ENCODE measurements at places on chromosomes 2 and 18.

- peak; percentile 52 for DNase-seq
Measured at GRCh38 chr2:218255446-218255845, 5.4 kb upstream of the GPBAR1 start.

GRCh38 chr18:3689091-3689490 lies 239.1 kb downstream of the TGIF1 start:
- DNase-seq = no peak

GRCh38 chr2:237294460-237294859 lies 119.5 kb downstream of the COL6A3 start:
- peak; percentile 50 for DNase-seq

DNA sequence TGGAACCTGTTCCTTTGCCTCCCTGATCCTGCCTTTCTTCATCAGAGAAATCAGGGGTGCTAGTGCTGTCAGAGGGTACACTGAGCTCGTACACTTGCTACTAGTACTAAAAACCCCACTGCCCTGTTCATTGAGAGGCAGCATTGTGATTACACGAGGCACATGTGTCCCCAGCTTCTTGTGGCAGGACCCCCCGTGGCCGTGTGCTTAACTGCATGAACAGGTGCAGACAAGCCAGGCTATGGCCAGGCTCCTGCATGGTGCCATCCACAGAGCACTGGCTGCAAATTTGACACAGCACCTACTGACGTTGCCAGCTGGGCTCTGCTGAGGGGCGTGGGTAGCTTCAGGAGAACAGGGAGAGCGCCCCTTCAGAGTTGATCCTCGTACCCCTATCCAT lies 248.4 kb downstream of the GLI2 start:
- DNase-seq = no peak

- DNase-seq = no peak
Measured at GRCh38 chr18:49855711-49856415, 42.5 kb upstream of the ACAA2 start.

- DNase-seq = peak; percentile 55
Measured at GRCh38 chr2:191686066-191686465, 8.1 kb downstream of the NABP1 start.

GRCh38 chr2:3659447-3660432 lies 1.7 kb downstream of the ALLC start:
- DNase-seq = no peak

DNA sequence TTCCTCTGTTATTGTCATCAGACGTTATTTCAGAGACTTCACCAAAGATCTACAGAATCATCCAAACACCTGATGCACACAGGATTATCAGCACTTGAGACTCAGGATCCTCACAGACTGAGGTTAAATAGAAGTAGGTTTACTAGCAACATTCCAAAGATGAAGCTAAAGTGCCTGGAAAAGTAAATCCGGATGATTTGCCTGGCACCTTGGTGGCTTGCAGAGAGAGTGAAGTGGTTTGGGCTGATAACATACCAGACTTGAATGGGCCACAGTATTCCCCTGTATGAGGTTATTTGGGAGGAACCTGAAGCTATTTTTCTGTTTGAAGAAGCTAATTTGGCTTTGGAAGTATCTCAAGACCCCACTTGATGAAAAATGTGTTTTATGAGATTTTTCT lies 51.0 kb downstream of the OXER1 start:
- DNase-seq = no peak

GRCh38 chr2:207660994-207661393 lies 35.8 kb upstream of the METTL21A start:
- DNase-seq = no peak

- no peak for DNase-seq
Measured at GRCh38 chr2:19887510-19887909, 14.3 kb downstream of the TTC32 start.

DNA sequence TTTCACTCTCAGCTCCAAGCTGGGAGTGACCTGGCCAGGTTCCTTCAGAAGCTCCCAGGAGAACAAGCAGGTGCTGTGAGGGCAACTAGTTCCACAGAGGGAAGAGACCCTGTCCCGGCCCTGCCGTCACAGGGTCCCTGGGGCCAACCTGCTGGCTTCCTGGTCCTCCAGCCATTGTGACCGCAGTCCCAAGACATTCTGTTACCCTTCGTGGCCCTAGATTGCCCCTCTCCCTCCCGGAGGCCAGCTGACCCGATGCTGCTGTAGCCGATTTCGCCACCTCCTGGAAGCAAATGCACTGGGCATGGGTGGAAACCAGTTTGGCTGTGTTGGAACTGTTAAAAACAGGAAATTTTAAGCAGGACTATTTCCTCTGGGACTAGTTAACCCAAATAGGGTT lies 55.4 kb downstream of the EPAS1 start:
- no peak for DNase-seq

DNA sequence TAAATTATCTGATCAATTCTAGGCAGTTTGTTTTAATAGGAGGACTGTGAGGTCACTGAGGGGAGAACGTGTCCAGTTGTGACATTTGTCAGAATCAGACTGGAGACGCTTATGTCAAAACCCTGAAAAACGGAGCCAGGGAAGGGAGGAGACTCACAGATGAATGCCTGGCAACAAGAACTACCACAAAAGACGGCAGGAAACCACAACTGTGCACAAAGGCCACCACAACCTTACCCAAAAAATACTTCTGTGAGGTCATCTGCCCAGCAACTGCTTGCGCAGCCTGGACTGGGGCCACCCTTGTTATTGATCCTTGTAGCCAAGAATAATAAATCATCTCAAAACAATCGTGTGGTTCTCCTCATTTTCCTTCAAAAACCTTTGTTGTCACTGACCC lies 173.0 kb upstream of the ALKAL2 start:
- no peak for DNase-seq

- DNase-seq = no peak
Measured at GRCh38 chr2:17536416-17536815, 4.1 kb upstream of the VSNL1 start.

DNA sequence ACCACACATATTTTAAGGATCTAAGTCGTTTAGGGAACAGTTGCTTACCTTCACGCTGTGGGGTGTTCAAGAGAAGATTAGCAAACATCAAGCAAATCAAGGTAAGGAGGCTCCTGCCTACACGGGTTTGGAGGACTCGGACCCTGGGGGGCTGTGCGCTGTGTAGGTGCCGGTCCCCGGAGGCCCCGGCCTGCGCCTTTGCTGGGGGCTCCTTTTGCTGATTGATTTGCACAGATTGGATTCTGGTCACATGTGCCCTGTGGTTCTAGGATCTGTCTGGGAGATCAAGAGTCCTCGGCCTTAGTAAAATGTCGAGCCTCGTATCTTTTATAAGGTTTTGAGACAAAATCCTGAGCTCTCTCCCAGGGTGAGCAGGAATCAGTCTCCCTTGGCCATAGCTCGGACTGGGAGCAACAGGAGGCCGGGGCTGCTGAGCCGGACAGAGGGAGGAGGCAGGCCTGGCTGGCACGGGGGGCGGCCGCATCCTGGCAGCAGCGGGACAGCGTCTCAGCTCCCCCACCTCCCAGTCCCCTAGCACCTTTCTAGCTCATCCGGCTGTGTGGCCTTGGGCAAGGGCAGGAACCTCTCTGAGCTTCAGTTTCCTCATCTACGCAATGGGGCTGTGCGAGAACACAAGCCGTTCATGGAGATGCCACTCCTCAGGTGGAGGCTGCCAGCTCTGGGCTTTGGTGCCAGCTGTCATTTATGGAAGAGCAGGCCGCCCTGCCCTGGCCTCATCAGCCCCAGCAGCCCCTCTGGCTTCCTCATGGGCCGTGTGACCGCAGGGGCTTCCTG lies 147.2 kb downstream of the MBP start:
- no peak for DNase-seq

DNA sequence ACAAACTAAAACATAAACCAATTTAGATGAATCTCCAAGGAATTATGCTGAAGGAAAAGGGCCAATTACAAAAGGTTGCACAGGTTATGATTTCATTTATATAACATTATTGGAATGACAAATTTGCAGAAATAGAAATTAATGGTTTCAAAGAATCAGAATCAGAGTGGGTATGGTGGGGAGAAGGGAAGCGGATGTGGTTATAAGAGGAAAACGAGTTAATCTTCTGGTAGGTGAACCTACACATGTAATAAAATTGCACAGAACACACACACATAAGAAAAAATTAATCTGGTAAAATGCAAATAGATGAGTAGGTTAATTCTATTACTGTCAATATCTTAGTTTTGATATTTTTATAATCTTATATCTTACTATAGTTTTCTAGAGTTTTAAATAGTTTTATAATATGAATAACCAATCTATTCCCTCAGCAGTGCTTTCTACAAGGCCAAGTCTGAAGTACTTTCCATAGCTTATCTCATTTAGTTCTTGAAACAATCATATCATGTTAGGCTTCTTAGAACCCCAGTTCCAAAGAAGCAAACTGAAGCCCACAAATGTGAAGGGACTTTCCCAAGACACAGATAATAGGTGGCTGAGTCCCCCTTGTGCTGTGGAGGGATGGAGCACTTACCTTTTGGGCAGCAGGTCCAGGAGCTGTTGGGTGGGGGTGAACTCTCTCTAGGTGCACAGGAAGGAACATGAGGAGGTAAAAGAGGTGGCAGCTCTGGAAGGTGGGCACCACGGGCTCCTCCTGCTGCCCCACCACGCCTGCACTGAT lies 31.5 kb downstream of the ZNF519 start:
- DNase-seq = no peak

- peak; percentile 73 for DNase-seq
Measured at GRCh38 chr18:13159579-13159978, 59.0 kb upstream of the LDLRAD4 start.

GRCh38 chr18:51195451-51196117 lies 1.9 kb downstream of the MEX3C start:
- DNase-seq = peak; percentile 52

DNA sequence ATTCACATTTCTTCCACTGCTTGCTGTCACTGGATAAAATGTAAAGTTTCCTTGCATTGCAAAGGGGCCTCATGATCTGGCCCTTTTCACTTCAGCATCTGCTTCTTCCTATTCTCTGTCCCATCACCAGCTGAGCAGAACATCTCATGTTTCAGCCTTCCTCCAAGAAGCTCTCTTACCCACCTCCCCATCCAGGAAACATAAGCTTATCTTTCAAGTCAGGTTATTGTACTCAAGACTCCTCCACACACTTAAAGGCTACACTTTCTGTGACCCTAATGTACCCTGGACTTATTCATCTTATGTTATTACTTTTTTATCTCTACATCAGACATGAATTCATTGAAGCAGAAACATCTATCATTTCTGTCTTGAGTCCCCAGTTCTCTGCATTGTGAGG lies 230.5 kb downstream of the PMAIP1 start:
- DNase-seq = no peak

DNA sequence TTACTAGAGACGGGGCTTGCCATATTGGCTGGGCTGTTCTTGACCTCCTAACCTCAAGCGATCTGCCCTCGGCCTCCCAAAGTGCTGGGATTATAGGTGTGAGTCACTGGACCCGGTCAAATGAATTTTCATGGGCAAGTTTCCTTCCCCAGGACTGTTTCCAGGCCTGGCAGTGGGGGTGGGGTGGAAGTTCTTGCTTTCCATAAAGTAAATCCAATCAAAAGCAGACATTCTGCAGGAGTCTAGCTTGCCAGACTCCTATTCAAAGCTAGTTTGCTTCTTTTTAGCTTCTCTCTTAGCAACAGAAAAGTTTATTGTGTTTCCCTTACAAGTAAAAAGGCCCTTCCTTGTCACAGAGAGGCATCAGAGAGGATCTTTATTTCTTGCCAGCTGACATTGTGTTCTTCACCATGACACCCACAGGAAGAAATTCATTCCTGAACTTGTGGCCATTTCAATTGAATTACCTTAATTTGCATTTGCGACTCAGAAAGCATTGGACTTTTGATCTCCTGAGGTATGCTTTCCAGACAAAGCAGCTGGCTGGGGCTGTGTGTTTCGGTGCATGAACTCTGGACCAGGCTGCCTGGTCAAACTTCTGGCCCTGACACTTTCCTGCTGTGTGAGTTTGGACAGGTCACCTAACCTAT lies 37.9 kb downstream of the LYPD1 start:
- peak; percentile 46 for DNase-seq

DNA sequence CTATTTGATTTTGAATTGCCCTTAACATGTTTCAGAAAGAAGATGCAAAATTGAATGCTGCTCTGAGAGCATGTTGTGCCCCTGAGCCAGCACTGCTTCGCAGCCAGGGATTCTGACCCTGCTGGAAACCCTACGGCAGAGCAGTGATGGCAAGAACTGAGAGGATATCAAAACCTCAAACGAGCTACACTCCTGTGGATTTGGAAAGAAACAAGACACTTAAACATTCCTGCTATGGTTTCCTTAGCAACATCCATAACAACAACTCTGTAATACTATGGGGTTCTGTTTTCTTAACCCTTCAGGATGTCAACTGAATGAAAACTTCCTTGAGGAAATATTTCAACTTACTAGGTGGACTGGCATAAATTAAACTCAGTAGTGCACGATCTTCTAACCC lies 649.1 kb downstream of the NYAP2 start:
- peak; percentile 85 for DNase-seq

GRCh38 chr2:201070948-201071478 lies 458 bp downstream of the HYCC2 start:
- peak; percentile 50 for DNase-seq

DNA sequence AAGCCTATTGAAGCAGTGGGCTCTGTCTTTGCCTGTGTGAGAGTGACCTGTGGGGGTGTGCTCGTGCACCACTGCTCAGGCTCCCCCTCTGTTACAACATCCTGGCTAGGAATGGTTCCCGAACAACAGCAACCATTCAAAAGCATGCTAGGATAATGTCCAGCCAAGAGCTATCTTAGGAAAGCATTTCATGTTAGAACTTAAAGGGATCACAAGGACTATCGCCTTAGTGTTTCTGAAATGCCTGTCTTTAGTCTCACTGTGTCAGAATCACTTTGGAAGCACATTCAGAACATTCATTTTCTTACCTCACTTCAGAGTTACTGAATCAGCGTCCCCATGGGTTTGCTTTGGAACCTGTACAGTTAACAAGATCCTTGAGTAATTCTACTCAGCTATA lies 134.9 kb upstream of the DSEL start:
- DNase-seq = no peak

Data from EH (cell line).